Activated CD4-positive, alpha-beta T cell treated with anti-CD3 and anti-CD28 coated beads, Interleukin-2, amount 10 ng/mL, durations not matched to agents 24 days and 14 days (primary cell): ENCODE measurements at places on chromosomes 2 and 18. TPM values are rescaled to one million over a fixed set of nuclear protein-coding genes. Genes with fewer than 3 reads are reported as not detected.

TFCP2L1 gene
- total RNA-seq, result 0.12 TPM in 1 of 2 replicates, not detected in the other

FLACC1 gene
- 1.1 and 1.4 TPM in 2 replicates for total RNA-seq

B3GNT7 gene
- total RNA-seq, result not detected in 2 replicates

GRCh38 chr18:75551071-75551470 is 123.6 kb upstream of the SMIM21 start:
- DNase-seq, result no peak

- DNase-seq, result no peak
Observed at GRCh38 chr2:66445925-66446871, 11.3 kb downstream of the MEIS1 start.

DNA sequence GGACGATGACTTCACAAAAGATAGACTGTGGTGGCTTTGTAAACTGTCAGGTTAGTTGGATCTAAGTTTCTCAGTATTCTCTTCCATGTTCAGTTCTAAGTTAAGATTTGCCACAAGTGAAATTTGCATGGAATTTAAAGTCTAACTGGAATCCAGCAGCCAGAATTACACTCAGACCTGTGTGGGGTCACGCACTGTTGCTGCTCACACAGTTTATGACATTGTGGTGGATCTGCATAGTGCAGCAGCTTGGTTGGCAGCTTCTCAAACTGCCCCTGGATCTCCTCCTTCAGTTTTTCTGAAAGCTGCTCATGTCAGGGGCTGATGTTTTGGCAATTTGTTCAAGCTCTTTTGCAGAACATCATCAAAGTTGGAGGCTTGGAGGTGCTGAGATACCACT is 228.1 kb upstream of the KCNJ3 start:
- DNase-seq, result no peak

DNA sequence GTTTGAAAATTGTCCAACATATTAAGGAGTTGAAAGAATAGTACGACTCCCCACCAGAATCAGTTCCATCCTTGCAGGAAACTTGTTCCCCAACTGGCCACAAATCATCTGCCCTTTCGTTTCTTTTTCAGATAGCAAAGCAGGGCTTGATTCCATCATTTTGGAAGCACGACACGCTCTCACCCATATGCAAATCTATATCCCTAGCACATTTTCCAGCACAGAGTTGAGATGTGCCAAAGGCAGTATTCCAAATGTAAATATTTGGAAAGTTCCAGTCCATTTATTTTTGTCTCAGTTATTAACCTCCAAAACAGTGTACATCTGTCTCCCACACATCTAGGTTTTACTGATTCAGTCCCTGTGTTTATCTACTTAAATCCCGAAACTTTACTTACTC is 128.8 kb upstream of the BCL2L11 start:
- DNase-seq, result no peak

GRCh38 chr18:76685860-76686259 is 136.5 kb upstream of the ZNF236 start:
- DNase-seq, result no peak

DNA sequence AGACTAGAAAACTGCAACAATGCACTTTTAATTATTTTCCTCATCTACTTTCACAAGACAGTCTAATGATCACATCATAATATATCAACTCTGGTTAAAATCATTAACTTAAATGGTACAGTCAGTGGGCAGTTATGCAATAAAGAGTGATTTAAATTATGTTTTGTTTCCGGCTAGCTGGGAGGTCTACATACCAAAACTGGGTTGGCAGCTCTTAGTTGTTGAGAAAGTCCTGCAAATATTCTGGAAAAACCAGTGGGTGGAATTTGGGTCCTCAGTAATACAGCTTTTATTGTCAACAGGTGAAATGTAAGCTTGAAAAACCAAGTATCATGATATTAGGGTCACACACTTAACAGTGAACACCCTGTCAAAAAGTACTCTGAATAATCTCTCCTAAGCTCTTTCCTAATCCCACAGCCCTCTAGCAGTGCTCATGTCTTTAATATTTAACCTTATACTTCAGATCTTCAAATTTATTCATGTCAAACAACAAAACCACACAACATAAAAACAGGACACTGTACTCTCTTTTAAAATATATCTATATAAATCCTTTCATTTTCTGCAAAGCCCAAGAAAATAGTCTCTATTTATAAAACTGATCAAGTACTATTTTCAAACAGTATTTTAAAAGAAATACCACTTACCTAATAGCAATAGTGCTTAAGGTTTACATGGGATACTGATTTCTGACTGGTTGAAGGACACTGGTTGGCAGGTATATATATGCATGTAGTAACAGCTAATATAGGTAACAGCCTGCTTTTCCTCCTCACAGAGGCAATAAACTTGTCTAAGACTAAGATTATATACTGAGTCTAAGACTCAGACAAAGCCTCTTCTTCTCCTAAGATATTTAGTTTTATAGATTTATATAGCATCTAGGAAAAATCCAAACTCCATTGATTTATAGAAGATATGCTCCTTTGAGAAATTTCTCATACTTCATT is 103.8 kb downstream of the GAREM1 start:
- DNase-seq, result no peak

DNA sequence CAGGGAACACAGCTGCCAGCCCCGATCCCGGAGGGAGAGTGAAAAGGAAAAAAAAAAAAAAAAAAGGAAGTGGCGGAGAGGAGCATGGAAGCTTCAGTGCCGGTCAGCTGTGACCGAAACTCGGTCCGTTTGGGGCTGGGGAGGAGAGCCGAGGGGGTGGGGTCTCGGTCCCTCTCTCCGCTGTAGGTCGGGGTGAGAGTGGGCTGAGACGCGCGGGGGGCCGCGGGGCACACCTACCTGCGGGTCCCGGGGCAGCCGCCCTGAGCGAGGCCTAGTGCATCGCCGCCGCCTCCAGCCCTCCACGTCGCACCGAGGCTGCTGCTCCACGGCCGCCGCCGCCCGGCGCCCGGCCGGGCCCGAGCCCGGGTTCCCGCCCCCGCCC is 536 bp downstream of the VPS54 start:
- no peak for DNase-seq
